ENCODE measurements at places on chromosomes 11 and 22.

- DNase-seq, result no peak
Measured at GRCh38 chr11:19102521-19102900, 14.5 kb upstream of the ZDHHC13 start.

DNA sequence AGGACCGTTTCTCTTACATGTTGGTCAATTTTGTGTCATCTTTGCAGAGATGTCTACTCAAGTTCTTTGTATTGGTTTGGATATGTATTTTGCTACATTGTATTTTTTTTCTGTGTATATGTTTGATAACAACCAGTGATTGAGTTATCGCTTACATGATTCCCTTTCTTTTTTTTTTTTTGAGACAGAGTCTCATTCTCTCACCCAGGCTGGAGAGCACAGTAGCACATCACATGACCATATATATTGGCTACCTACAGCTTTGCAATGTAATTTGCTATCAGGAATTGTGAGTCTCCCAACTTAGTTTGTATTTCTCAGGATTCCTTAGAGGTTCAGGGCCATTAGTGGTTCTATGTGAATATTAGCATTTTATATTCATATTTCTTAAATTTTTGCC, 59.5 kb downstream of the LRRC74B start:
- DNase-seq, result no peak

- no peak for DNase-seq
Measured at GRCh38 chr22:25213221-25213620, 6.2 kb upstream of the CRYBB2 start.

DNA sequence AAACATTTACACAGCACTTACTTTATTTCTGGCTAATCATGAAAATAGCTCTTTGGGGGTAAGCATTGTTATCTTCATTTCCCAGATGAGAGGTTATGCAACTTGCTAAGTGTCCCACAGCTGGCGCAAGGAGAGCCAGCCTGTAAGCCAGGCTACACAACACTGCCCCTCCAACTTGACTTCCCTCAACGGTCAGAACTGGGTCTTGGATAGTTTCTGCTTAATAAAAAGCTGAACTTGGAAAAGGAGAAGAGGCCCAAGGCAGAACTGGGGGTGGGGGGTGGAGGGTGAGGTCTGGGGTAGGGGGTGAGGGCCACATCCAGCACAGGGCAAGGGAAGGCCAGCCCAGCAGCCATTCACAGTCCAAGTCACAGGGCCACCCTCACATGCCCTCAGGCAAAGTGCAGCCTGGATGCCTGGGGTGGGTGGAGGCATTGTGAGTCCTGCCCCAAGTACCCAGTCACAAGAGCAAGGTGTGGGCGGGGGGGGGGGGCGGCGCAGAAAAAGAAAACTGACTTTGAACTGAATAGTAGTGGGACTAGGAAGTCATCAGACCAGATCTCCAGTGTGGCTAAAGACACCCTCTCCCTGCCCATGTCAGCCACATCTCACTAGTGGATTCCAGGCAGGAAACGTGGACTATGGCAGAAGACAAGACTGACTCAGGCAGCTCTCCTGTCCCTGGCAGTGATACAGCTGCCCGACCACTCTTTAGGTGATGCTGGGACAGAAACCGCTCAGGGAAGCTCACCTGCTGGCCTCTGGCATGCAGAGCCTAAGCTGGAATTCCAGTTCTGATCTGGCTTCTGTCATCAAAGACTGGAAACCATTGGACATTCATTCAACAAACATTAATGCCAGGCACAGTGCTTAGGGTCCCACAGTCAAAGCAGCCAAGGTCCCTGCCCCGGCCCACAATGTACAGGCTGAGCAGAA, 52.4 kb downstream of the PACSIN2 start:
- DNase-seq, result no peak

DNA sequence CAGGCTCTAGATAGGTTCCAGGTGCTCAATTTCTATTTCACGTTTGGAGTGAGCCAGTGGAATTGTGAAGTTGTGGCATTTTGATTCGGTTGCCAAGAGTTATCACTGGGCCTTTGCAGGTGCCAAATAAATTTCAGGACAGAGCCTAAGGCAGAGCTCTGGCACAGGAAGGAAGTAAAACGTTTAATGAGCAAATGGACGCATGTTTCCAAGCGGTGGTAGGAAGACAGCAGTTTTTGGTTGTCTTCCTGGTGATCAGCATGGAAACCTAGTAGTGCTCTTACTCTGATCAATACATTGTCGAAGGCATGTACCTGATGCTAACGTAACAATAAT, 452 bp downstream of the BIRC3 start:
- no peak for DNase-seq

DNA sequence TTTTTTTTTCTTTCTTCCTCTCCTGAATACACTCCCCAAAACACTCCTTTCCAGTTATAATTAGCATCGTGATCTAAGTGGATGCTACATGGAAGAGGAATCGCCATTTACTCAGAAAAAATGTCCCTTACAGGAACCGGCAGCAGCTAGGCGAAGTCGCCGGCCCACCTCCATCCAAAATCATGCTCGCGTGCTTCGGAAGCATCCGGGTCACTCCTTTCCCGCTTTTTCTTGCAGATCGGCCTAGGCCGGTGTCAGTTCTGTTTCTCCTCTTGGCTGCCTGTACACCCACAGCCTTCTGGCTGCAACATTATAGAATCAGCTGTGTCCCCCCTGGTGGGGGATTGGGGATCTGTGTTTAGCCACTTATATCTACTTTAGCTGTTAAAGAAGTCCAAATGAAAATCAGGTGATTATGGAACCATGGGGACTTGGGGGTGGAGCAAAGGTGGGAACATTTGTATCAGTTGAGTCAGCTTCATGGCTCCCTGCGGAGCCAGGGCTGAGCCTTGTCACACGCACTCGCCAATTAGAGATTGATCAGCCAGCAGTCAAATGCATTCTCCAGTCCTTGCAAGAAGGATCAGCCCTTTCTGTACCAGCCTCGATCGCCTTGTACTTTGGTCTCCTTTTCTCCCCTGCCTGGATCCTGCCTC, 36.3 kb downstream of the ASRGL1 start:
- no peak for DNase-seq

GRCh38 chr11:11996321-11997048, 11.9 kb downstream of the DKK3 start:
- no peak for DNase-seq

GRCh38 chr11:124172101-124172500, 11.0 kb upstream of the OR10D3 start:
- DNase-seq, result no peak
